ENCODE measurements at places on chromosomes 5 and 9.
A peak's percentile ranks its signal among the peaks of the same experiment; 100 is the strongest.

DNA sequence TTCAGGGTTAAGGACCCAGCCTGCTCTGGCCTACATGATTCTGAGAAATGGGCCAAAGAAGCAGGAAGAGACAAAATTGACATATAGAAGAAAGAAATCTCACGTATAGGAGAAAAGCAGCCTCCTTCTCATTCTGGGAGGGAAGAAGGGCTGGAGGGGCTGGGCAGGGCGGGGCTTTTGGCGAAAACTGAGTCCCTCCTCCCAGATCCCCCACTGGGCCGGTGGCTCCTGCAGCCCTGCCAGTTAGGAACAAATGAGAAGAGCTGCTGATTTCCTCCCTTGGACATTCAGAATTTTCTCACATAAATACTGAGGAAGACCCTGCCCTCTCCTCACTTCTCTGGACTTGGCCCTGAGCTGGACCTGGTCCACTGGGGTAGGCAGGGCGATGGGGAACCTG lies at the start of gene WNT8A:
WNT8A (plus strand) TSS at position 332 of the 400 bp plus-strand sequence. CDS start 95 bp downstream, outside the sequence.
- DNase-seq, result no peak

GRCh38 chr5:69188811-69189161 lies 597 bp upstream of the CENPH start:
- DNase-seq, result no peak

- no peak for DNase-seq
Measured at GRCh38 chr5:160367885-160368284, 2.5 kb downstream of the C1QTNF2 start.

GRCh38 chr9:95250462-95251221 lies 66.9 kb downstream of the FANCC start:
- DNase-seq, result no peak

GRCh38 chr9:93397661-93398373 lies 53.7 kb upstream of the FAM120A start:
- DNase-seq, result no peak

- no peak for DNase-seq
Measured at GRCh38 chr5:96024683-96025475, 63.2 kb upstream of the ELL2 start.

DNA sequence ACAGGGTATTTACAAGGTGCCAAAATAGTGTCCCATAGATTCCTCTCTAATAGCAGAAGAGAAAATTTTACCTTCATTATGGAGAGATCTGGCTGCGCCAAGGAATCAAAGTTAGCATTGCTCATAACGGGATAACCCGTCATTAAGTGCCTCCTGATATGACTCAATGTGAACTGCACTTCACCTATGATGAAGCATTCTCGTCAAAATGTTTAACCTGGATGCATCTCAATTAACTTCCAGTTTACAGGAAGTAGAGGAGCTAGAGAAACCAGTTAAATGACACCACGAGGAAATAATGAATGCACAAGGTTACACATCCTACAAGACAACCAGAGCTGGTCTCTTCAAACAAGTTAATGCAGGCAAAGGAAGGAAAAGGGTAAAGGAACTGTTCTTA lies 17.2 kb downstream of the FBXW11 start:
- no peak for DNase-seq

GRCh38 chr9:108980893-108981292 lies 32.4 kb downstream of the CTNNAL1 start:
- no peak for DNase-seq

DNA sequence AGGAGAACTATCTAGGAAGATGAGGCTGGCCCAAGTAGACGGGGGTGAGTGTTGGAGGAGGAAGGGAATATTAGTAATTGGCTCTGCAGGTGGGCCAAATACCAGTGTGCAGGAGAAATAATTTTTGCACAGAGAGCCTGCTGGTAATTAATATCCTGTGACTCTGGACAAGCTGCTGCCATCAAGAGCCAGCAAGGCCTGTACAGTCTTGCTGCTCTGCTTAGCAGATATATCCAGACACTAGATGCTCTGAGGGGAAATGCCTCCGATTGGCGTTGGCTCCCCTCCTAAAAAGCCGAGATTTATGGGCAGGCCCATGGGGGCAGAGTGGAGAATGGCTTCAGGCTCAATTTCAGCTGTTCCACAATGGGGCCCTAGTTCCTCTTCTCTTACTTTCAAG lies 29.6 kb upstream of the ASTN2 start:
- DNase-seq, result no peak

DNA sequence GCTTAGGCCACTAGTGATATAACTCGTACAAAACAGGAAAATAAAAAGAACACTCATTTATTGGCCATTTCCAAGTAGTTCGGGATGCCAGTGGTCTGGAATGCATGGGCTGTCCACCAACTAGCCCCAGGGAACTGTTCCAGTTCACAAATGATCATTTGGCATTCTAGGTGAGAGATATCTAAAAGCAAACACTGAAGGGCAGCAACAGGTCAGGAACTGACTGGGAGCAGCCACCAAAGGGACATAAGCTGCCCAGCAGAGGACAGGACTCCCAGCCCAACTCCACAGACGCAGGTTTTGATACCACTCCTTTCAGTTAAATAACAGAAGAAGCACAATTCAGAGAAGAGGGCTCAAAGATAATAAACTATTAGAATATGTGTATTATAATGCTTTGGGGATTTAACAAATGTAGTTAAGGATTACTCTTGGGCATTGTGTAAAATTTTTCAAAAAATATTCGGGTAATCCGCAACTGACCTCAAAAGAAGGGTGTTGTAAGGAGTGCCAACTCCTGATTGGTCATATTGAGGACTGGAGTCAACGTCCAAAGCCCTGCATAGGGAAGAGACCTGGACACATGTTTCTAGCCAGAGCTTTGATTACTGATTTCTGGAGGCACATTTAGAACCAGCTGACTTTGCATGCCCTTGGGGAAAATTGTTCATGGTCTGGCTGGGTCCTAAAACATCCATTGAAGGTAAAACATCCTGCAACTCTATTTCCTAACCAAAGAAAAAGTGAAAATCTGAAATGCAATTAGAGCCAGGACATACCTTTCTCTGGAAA lies 320.0 kb downstream of the DNAH5 start:
- DNase-seq, result no peak

GRCh38 chr9:69919461-69920061 lies 98.9 kb downstream of the CFAP95 start:
- peak; percentile 29 for DNase-seq

GRCh38 chr5:125465703-125466102 lies 719.3 kb upstream of the ZNF608 start:
- no peak for DNase-seq

DNA sequence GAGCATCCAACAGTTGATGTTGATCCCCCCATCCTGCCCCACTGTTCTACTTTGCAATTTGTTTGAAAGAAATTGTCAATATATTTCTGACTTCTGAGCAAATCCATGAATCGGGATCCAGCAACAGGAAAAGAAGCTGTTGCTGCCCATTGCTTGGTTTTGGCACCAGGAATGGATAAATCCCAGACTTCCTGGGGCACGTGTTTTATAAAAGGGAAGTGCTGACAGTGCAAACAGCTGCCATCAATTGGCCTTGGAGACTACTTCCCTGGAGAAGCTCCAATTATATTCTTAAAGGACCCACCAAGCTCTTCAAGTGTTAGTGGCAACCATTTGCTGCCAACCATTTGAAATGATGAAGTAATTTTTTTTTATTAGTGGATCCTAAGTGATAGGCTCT lies 13.7 kb downstream of the STK32A start:
- no peak for DNase-seq

GRCh38 chr5:140402258-140403074 lies 833 bp downstream of the ANKHD1 start:
- DNase-seq, result peak; percentile 40

DNA sequence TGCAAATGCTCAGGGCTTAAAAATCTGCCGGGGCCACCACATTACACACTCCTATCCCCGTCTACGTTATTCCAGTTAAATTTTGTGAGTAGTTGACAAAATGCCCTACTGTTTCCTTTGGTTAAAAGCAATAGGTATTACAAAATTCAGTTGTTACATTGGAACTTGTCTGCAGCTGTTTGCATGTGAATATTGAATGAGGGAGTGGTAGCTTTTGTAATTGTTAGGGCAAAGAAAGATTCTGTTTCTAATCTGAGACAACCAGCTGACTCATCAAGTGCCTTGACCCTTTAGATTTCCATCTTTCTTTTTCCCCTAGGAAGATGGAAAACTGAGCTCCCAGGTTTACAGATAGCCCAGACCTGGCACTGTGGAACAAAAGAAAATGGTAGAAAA lies 30.2 kb downstream of the MAML1 start:
- DNase-seq, result no peak

All from CD4-positive, alpha-beta T cell treated with Interleukin-6 at 100 ng/mL for 8 hours (primary cell).